ENCODE measurements at places on chromosomes 12 and 14.
A peak's percentile ranks its signal among the peaks of the same experiment; 100 is the strongest.

- no peak for DNase-seq
Measured at GRCh38 chr12:68336889-68337303, 4.7 kb upstream of the MDM1 start.

DNA sequence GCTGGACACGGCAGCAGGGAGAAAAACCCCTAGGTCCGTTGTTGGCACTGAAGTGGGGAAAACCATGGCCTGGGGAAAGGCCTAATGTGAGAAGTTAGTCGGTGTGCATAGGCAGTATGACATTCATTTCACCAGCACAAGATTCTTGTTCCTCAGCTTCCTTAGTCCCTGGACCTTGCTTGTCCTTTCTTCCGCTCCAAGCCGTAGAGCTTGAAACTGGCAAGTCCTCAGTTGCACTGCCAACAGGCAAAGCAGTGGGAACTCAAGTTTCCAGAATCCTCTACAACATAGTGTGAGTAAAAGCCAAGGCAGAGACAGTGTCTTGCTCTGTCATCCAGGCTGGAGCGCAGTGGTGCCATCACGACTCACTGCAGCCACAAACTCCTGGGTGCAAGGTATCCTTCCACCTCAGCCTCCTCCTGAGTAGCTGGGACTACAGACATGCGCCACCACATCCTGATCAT lies 138.5 kb upstream of the AMIGO2 start:
- no peak for DNase-seq

GRCh38 chr12:38528527-38528926 lies 212.0 kb downstream of the ALG10B start:
- DNase-seq, result no peak

GRCh38 chr14:24353559-24354481 lies 14.0 kb upstream of the RIPK3 start:
- no peak for DNase-seq

DNA sequence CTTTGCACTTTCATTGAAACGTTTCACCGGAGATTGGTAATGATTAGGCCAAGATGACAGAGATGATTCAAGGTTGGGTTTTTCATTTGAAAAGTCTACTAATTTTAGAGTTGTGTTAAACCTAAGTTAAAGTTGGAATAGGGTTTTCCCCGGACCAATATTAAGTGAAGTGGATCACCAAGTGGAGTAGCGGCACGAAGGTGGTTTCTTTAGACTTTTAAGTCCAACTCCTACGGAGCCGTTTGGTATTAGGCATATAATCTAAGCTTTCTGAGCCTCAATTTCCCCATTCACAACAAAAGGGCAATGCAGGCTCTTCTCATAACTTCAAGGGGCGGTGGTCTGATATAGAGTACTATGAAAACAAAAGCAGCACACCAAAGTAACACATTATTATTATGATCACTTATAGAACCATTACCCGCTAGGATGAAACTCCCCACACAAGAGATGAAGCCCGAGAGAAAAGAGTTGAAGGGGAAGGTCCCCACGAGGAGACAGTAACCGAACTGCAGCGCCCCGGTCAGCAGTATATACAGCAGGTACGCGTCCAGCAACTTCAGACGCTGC lies 413 bp downstream of the DAD1 start:
- no peak for DNase-seq

DNA sequence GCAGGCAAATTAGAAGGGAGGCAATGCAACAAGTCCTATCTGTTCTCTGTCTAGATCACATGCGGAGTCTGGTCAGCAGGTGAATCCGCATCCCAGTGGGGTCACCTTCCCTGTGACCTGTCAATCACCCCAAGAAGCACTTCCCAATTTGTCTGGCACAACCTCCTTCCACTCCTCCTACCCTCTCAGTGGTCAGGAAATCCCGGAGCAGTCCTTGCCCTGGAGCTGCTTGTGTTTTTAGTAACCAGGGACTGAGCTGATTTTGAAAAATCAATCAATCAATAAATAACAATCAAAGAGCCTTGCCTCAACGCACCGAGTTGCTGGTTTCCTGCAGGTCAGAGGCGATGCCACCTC lies 572 bp upstream of the ACSS3 start:
- DNase-seq, result no peak

GRCh38 chr12:116233669-116234068 lies 43.8 kb downstream of the MED13L start:
- no peak for DNase-seq

DNA sequence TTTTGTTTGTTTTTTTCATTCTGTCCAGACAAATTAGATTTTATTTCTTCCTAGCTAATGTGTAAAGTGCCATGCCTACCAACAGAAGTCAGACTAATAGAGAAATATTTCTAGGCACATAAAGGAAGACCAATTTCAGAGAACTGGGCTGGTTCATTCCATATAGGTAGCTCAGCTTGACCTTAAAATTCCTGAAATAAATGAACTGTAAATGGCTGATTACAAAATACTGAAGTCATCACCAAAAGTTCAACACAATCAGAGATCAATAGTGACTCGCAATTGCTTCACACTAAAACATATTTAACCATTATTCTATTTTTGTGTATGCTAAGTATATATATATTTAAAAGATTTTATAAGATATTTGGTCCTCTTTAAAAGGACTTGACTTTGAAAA lies 34.2 kb downstream of the PTPRB start:
- no peak for DNase-seq

DNA sequence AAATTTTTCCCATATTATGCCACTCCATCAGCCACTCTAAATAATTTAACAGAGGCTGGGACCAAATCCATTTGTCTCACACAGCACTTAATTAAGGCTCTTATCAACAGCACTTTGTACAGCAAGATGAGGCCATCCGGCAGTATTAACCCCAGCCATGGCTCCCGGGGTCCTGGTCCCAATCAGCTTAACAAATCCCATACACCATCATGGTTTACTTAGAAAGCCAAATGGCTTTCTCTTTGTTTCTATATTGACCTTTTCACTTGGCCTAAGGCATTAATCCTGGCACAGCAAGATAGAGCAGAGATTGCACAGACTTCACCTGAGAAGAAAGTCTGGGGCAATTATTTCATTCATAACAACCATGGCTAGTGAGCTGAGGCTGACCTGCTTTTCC lies 38.6 kb downstream of the SPTSSA start:
- DNase-seq, result no peak

GRCh38 chr12:119060847-119061796 lies 79.8 kb downstream of the SRRM4 start:
- peak; percentile 81 for DNase-seq

DNA sequence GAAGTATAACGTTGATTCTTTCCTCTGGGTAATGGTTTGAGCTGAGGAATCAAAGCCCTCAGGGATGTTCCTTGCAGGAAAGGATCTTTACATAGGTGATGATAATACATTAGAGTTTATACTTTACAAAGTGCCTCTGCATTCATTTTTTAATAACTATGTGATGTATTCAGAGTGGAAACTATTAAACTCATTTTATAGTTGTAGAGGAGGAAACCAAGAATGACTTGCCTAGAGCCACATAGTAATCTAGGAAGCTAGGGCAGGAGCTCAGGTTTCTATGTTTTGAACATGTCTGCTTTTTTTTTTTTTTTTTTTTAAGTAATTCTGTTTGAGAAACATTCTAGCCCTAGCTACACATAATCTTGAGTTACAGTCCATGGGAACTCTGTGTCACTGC lies 117.3 kb downstream of the TXNDC16 start:
- no peak for DNase-seq

GRCh38 chr12:120468821-120469449 lies 613 bp downstream of the SRSF9 start:
- DNase-seq, result peak; percentile 71

- DNase-seq, result no peak
Measured at GRCh38 chr14:100104006-100104352, 38.8 kb downstream of the EVL start.

- peak; percentile 94 for DNase-seq
Measured at GRCh38 chr14:102314242-102315011, 5.1 kb upstream of the ZNF839 start.

DNA sequence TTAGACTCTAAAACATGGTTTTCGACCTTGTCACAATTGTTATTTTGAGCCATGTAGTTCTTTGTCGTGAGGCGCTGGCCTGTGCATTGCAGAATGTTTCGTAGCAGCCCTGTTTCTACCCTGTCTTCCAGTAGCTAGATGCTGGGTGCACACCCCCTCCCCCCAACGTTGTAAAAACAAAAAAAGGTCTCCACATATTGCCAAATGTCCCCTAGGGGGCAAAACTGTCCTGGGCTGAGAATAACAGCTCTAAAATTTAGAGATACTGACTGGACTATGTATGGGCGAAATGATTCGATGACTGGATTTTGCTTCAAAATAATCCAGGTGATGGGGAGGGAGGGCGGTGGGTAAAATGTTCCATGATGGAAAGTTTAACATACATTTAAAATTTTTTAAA lies 126.1 kb upstream of the FUT8 start:
- DNase-seq, result peak; percentile 84

- no peak for DNase-seq
Measured at GRCh38 chr14:23099212-23099861, 4.0 kb downstream of the C14orf119 start.

DNA sequence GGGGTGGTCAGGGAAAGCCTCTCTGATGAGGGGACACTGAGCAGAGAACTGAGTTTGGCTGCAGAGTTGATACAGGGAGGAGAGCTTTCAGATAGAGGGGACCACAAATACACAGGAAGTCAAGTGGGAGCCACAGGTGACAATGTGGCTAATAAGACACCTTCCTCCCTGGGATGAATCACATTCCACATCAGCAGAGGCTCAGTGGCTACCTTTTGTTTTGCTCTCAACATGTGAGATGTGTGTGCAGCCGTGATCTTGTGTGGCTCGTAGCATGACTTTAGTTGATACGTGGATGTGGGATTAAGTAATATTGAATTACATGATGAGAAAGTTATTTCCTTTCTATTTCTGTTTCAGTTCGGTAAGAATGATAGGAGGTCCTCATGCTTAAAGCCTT lies 7.5 kb downstream of the CRADD start:
- no peak for DNase-seq

GRCh38 chr12:121831571-121832245 lies 27.0 kb downstream of the HPD start:
- no peak for DNase-seq

GRCh38 chr14:61454545-61454944 lies 133.2 kb downstream of the PRKCH start:
- DNase-seq, result no peak

DNA sequence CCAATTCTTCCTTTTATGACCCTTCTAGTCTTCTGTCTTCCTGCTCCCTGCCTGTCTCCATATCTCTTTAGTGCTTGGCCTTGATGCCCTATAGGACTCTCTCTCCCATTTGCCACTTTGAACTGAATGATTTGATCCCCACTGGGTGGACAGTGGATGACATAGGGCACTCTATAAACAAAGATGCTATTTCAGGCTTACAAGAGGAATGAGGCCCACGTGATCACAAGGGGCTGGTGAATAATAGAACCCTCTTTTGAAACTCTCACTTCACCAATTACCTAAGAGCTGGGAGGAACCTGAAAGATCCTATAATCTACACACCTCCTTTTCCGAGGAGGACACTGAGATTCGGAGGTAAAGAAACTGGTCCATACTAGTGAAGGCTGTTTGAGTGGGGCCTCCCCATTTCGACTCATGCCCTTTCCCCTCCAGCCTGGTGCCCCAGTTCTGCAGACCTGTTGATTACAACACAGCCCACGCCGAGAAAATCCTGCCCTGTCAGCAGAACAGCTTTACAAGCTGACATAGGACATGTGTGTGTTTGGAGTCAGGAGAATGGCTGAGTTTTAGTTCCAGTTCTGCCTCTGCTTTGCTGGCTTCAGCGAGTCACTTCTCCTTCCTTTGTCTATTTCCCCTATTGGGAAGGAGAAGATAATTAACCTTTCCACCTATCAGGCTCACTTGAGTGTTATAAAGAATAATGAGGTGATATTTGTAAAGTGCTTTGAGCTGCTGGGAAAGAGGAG lies 400.3 kb downstream of the ZFP36L1 start:
- no peak for DNase-seq

- DNase-seq, result no peak
Measured at GRCh38 chr12:23803540-23803939, 145.9 kb downstream of the SOX5 start.

GRCh38 chr14:64639340-64639821 lies 64.8 kb upstream of the PLEKHG3 start:
- DNase-seq, result no peak

DNA sequence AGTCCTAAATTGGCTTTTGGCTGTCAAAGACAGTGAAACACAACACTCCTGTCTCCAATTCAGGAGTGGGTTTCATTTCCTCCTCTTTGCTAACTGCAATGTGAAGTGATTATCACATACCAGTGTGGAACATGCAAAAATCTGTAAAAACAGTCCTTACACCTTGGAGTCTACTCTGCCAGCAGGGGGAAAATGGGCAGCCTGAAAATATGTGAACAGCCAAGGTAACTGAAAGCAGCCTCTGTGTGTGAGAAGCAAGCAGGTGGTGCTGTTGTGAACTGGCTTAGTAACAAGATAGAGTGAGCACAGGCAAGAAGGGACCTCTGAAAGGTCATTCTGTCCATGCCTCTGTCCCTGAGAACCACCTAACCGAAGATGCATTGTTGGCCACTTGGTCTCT lies 6.0 kb downstream of the PRMT8 start:
- DNase-seq, result peak; percentile 15

GRCh38 chr14:101351769-101352168 lies 209.5 kb upstream of the DIO3 start:
- no peak for DNase-seq

- DNase-seq, result peak; percentile 81
Measured at GRCh38 chr14:77862154-77862786, 62.4 kb downstream of the ADCK1 start.

- DNase-seq, result peak; percentile 30
Measured at GRCh38 chr14:96806836-96807235, 9.7 kb downstream of the VRK1 start.

DNA sequence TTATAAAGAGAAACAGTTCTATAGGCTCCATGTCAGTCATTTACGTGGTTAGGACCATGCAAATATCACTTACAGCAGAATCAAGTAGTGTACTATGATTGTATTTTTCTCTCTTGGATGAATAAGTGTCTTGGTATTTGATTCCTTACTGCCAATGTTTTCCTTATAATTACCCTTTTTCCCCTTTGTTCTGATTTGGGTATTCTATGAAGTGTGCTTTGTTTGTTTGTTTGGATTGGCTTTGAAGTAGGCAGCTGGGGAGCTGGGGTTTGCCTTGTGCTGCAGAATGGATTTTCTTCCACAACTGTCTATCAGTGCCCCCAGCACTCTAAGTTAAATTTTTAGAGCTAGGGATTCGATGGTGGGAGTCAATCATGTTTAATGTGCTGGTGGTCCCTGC lies 12.4 kb downstream of the TMEM120B start:
- no peak for DNase-seq

DNA sequence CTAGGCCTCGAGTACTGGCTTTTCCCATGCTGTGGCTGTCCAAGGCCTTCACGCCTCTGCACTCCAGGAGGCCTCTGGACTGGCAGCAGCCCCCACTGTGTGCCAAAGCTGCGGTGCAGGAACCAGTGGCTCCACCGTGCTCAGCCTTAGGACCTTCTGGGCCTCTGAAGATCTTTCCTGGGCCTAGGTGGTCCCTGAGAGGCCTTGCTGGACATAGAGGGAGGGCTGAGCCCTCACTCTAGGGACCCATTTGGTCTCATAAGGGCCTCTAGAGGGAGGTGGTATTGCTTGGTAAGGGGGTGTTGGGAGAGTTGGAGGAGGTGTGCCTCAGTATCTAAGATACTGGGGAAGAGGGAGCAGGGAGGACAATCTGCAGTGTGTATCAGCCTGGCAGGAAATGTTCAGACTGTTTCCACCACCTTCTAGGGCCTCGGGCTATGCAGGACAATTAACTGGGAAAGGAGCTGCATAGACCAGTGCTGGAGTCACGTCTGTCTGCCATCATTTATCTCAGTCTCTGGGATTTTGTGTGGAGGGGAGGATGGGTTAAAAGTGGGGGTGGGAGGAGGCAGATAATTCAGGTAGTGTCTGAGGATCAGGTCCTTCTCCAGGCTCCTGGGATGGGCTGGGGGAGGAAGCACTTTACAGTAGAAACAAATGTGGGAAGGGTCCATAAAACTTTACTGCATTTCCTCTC lies 2.9 kb downstream of the HOXC5 start:
- no peak for DNase-seq
